ENCODE measurements at places on chromosomes 7 and 10. TPM values are rescaled to one million over a fixed set of nuclear protein-coding genes. Genes with fewer than 3 reads are reported as not detected.

GIGYF1 gene
- 12.1 TPM for total RNA-seq

TUBAL3 gene
- 0.18 TPM for total RNA-seq

WNT8B gene
- not detected for total RNA-seq

CALML3 gene
- not detected for total RNA-seq

PLCE1 gene
- total RNA-seq, result under 0.01 TPM

JAKMIP3 gene
- total RNA-seq, result under 0.01 TPM

FOXI2 gene
- total RNA-seq, result not detected

CALHM3 gene
- total RNA-seq, result not detected

CLCN1 gene
- total RNA-seq, result not detected

PIK3AP1 gene
- total RNA-seq, result under 0.01 TPM

ASAH2 gene
- 0.63 TPM for total RNA-seq

SUN3 gene
- not detected for total RNA-seq

RSPH10B2 gene
- total RNA-seq, result 0.19 TPM

UCMA gene
- not detected for total RNA-seq

NRCAM gene
- total RNA-seq, result 57.6 TPM

NUDT13 gene
- total RNA-seq, result 1.6 TPM

OR2AE1 gene
- total RNA-seq, result 0.09 TPM

TMEM72 gene
- not detected for total RNA-seq

NME8 gene
- total RNA-seq, result not detected

PLEKHS1 gene
- not detected for total RNA-seq

ICA1 gene
- 29.2 TPM for total RNA-seq

PRKCQ gene
- 0.75 TPM for total RNA-seq

TMEM196 gene
- not detected for total RNA-seq

RASSF4 gene
- total RNA-seq, result 14.3 TPM

STRA8 gene
- not detected for total RNA-seq

PRSS37 gene
- total RNA-seq, result not detected

NAT16 gene
- total RNA-seq, result not detected

MRC1 gene
- total RNA-seq, result 8.8 TPM

AKR1C4 gene
- total RNA-seq, result not detected

CCL24 gene
- total RNA-seq, result 0.28 TPM

NOLC1 gene
- 40.3 TPM for total RNA-seq

AKR1E2 gene
- 7.1 TPM for total RNA-seq

PRF1 gene
- not detected for total RNA-seq

COL17A1 gene
- total RNA-seq, result 5.4 TPM

RELN gene
- 1.9 TPM for total RNA-seq

SH2D4B gene
- 0.09 TPM for total RNA-seq
